ENCODE measurements at places on chromosomes 11 and 22.

- DNase-seq, result no peak
These were observed 35.5 kb downstream of the UBASH3B start for GRCh38 chr11:122690801-122691548.

- DNase-seq, result no peak
These were observed 166.2 kb downstream of the FAT3 start for GRCh38 chr11:92390783-92391182.

DNA sequence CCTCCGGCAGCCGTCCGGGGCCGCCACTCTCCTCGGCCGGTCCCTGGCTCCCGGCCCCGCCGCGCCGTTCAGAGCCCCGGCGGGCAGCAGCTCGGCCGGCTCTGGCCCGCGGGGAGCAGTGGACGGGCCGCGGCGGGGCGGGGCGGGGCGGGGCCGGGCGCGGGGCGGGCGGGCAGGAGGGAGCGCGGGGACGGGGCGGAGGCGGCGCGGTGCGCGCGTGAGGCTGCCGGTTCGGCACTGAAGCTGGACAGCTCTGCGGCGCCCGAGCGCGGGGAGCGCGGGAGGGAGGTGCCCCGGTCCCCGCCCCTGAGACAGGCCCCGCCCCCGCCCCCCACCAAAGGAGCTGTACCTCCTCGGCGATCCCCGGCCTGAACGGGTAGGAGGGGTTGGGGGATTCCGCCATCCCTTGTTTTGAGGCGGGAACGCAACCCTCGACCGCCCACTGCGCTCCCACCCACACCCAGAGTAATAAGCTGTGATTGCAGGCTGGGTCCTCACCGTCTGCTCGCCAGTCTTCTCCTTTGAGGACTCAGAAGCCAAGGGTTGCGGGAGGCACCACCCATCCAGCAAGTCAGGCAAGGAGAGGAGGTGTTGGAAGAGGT lies at the start of gene DRD2:
TSS of gene DRD2 (minus strand) at position 239 of the 602 bp plus-strand sequence. CDS start 50,747 bp downstream, outside the sequence.
- no peak for DNase-seq

DNA sequence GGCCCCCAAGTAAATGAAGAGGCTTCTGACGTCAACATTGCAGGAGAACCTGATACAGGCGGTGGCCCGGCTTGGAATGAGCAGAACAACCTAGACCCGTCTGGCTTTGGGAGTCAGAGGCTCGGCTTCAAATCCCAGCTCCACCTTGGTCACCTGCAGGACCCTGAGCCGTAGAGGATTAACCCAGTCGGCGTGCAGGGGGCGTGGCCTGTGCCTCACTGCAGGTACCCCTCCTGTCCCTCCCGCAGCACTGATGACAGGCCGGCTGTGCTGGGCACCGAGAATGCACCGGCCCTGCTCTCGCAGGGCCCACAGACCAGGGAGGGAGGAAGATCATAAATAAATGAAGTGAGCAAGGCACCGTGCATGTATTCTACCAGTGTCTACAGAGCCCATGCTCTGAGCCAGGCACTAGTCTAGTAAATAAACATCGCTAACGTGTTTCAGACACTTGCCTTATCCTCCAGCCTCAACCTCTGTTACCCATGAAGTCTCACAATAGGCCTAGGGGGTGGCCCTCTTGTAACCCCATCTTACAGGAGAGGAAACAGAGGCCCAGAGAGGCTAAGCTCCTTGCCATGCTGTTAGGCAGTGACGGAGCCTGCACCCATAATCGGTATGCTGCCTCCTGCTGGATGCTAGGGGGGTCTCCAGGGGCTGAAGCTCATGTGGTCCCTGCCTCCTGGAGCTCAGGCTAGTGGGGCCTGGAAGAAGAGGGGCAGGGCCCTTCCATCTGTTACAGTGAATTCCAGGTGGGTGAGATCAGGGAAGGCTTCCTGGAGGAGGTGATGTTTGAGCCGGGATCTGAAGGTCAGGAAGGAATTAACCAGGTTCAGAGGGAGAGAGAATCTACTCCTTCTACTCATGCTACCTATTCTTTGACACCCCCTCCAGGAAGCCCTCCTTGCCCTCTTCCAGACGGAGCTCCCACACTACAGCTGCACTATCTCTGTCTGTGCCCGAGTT lies 53.4 kb downstream of the RTL6 start:
- no peak for DNase-seq

DNA sequence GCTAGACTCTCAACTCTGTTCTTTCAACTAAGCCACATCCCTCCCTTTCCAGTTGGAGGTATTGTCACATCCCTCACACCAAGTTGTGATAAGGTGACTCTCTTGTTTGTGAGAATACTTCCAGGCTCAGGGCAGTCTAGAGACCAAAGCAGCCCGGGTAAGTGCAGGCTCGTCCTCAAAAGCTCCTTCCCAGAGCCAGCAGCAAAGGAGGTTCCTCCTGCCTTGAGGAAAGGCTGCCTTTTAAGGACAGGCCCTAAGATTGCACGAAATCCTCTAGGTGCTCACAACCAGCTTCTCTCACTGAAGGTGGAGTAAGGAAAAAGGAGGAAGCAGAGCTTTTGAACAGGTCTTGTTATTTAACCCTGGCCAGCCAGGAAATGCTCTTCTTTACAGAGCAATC lies 53.4 kb downstream of the SMCO4 start:
- no peak for DNase-seq

Measured in retinal pigment epithelial cell (primary cell).